ENCODE measurements at places on chromosomes 7 and 10.

GRCh38 chr10:75049316-75050148, 61.9 kb upstream of the SAMD8 start:
- no peak for DNase-seq

DNA sequence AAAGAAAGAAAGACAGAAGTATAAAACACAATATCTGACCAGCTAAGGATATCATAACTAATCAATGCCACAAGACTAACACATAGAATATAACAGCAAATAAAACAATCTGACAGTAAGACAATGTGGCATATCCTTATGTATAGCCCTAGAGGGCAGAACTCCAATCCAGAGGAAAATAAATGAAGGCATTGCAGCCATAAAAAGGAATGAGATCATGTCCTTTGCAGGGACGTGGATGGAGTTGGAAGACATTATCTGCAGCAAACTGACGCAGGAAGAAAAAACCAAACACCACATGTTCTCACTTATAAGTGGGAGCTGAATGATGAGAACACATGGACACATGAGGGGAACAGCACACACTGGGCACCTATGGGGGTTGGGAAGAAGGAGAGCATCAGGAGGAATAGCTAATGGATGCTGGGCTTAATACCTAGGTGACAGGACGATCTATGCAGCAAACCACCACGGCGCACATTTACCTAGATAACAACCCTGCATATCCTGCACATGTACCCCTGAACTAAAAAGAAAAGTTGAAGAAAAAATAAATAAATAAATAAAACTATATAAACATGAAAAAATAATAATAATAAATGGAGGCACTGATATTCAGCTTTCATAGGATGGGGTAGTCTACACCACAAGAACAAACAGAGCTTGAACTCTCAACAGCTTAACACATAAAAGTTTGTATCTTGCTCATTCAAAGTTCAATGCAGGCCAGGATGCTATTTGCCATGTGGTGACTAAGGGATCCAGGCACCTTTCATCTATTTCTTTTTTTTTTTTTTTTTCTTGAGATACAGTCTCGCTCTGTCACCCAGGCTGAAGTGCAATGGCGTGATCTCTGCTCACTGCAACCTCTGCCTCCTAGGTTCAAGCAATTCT, 66.1 kb upstream of the KAT6B start:
- DNase-seq, result no peak

- no peak for DNase-seq
Measured at GRCh38 chr7:109282726-109283125, 713.1 kb downstream of the DNAJB9 start.

- DNase-seq, result no peak
Measured at GRCh38 chr7:42024537-42024936, 212.5 kb downstream of the GLI3 start.

GRCh38 chr10:20287586-20287985, 471.4 kb downstream of the PLXDC2 start:
- DNase-seq, result no peak

DNA sequence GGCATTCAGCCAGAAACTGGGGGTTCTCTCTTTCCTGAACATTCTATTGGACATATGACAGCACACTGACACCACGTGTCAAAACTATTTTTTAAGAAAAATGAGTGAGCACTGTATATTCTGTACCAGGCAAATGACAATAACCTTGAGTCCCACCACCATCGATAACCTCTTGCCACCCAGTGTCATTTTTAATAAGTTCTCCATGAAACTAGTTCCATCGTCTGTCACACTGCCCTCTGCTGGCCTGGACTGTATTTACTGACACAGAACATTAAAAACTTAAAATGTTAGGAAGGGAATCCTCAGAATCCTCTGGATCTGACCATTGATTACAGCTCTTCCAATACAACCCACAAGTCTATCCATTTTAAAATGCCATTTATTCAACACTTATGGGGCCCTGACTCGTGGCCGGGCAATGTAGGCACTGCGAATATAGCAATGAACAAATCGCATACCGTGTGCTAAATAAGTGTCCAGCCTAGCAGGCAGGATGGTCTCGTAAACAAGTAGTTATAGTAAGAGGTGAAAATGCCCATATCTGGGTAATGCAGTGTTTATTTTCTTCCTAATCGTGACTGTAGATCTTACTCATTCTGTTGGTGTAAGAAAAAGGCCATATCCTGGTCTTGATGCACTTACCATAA, 35.9 kb upstream of the CACNB2 start:
- DNase-seq, result peak; percentile 33

- DNase-seq, result no peak
Measured at GRCh38 chr10:113115556-113115955, 165.5 kb downstream of the TCF7L2 start.

DNA sequence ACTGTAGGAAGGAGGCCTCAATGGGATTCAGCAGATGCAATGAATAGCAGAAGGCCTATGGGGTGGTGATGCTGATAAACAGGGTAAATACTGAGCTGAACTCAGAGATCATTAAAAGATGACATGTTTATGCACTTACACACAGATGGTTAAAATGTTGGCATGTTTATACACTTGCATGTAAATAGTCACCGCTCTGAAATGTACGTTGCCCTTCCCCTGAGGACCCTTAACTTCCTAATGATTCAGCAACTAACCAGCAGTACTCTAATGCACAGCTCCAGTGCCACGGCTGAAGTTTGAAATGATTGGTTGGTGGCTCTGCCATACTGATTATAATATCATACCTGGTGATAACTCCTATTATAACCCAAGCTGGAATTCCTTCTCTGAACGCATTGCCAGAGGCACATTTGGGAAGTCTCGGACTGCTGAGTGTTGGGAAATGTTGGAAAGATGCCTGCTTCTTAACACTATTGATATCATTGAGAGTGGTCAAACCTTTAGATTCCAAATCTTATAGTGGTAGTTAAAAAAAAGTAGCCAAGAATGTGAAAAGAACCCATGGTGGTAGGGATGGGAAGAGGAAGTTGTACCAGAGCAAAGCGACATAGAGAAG, 3.7 kb upstream of the CAV1 start:
- no peak for DNase-seq

DNA sequence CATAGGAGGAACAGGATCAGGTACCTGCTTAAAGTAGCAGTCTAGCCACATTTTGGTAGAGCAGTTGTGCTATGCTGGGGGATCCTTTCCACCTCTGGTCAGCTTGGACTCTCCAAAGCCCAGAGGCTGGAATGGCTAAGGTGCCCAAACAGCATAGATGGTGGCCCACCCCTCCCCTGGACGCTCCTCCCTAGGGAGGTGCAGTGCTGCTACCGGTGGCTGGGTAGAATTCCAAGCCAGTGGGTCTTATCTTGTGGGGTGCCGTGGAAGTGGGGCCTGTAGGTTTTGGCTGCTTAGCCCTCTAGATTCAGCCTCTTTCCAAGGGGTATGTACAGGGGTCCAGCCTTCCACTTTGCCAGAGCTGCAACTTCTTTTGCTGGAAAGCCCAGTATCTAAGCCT, 44.0 kb downstream of the RUNDC3B start:
- DNase-seq, result no peak

DNA sequence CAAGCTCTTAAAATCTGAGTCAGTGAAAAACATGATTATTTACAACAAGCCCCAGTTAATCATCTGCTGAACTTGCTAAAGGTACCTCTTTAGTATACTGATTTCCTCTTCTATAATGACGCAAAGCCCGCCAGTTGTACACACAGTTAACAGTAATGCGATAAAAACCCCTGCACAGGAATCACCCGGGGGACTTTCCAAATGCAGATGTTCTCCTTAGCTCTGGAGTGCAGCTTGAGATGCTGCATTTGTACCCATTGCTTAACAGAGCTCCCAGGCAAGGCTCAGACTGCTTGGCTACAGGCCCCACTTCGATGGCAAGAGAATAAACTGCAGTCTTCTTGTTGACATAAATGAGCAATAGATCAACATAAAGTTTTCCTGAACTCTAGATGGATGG, 279.6 kb upstream of the HGF start:
- DNase-seq, result no peak

- no peak for DNase-seq
Measured at GRCh38 chr10:43216931-43217562, 49.8 kb downstream of the RASGEF1A start.

Data from stimulated activated CD4-positive, alpha-beta T cell treated with anti-CD3 and anti-CD28 coated beads, Interleukin-12 subunit alpha, Interleukin-12 subunit beta, amount 100 ng/mL, for 4 hours (primary cell).